ENCODE measurements at places on chromosomes 1 and 21.

GRCh38 chr1:91572044-91572443 is 71.4 kb downstream of the CDC7 start:
- DNase-seq, result no peak

DNA sequence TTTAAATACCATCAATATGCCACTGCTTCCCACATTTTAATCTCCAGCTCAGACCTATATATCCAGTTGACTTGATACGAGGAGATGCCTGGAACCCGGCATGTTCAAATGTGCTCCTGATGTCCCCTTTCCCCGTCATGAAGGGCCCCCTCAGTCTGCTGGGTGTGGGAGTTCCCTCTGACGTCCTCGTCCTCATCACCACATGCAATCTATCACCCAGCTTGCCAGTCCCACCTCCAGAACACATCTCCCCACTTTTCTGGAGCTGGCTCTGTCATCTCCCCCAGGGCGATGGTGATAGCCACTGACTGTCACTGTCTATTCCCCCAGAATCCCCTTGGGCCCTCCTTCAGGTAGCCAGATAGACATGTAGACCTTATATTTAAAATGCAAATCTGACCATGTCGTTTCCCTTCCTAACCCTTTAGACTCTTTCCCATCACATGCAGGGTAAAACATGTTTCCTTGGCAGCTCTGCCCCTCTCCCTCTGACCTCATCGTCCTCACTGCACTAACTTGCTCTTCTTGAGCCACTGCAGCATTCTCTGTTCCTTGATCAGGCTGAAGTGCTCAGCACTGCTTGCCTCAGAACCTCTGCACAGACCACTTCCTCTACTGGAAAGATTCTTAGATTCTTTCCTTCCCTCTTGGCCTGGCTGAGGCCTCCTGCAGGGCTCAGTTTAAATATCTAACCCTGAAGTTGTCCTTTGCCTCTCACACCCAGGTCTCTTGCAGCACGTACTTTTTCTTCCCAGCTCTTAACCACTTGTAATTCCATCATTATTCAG is 7.4 kb downstream of the AZIN2 start:
- no peak for DNase-seq

DNA sequence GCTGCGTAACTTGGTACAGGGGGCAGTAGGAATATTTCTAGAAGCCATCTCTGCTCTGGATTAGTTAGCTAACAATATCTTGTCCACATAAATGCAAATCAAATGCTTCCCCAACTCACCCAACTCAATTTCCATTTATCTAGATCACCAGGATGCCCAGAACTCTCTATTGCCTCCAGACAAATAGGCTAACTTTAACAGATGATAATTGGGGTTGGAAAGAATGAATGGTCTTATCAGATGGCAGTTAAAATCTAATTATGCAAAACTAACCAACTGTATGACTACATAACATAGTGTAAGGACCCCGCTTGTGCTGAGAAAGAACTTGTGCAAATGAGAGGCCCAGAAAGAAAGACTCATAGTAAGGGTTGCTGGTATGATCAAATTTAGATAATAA is 1024.8 kb downstream of the PLA2G4A start:
- DNase-seq, result no peak

DNA sequence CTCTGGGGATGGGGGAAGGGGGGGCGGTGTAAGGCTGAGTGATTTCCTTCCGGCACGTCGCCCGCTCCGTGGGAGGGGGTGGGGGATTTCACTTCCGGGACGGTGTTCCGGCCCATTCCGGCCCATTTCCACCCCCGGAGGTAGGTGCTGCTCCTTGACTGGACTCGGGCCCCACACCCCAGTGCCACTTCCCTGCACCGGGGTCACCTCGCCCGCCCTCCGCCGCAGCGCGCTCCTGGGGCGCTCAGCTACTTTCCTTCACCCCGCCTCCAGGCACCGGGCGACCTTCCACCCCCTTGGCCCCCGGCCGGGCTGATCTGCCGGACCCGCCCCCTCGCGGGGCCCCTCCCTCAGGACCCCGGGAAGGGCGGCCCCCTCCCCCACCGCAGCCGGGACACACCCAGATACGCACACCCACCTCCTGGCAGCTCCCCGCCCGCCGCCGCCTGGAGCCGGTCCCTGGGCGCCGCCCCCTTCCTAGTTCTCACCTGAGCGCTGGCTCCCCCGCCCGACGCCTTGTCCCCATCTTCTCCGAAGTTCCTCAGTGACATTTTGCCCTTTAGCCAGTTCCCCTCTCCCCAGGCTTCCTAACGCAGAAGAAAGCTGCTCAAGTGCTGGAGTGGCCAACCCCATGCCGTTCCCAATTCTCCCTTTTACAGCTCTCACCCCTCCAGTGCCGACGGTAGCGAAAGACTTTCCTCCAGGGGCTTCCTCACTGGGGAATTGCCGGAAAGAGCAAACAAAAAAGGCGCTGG is at the start of gene ZBTB37:
TSS of gene ZBTB37 (plus strand) at position 115 of the 755 bp plus-strand sequence. CDS start 1,846 bp downstream, outside the sequence.
- peak; percentile 85 for DNase-seq

DNA sequence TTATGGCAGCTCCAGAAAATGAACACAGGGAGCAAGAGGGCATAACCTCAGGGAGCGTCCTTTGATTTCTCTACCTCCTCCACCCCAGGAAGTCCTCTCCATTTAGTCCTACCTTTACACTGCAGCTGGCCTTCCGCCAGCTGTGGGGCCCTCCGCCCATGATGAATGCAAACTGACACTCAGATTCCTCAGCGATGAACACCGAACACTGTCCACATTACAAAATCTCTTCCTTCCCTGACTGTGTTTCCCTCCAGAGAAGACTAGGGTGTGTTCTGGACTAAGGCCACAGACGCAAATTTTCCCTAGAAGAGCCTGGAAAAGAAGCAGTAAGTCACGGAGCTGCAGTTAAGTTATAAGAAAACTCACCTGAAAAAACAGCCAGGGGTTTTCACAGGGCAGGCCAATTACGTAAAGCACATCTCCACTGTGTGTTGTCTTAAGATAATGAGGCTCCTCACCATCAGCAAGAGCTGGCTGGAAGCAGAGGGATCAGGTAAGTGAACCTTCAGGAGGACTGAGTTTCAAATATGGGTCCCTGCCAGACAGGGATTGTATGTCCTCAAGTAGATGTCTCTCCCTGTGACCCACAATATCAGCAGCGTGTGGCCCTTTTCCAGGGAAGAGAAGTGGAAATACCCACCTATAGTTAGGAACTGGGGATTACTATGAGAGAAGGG is 46.3 kb upstream of the ATP1B1 start:
- no peak for DNase-seq

GRCh38 chr1:11704691-11705475 is 13.4 kb downstream of the DRAXIN start:
- no peak for DNase-seq

GRCh38 chr1:18725231-18725895 is 94.7 kb downstream of the PAX7 start:
- DNase-seq, result no peak

DNA sequence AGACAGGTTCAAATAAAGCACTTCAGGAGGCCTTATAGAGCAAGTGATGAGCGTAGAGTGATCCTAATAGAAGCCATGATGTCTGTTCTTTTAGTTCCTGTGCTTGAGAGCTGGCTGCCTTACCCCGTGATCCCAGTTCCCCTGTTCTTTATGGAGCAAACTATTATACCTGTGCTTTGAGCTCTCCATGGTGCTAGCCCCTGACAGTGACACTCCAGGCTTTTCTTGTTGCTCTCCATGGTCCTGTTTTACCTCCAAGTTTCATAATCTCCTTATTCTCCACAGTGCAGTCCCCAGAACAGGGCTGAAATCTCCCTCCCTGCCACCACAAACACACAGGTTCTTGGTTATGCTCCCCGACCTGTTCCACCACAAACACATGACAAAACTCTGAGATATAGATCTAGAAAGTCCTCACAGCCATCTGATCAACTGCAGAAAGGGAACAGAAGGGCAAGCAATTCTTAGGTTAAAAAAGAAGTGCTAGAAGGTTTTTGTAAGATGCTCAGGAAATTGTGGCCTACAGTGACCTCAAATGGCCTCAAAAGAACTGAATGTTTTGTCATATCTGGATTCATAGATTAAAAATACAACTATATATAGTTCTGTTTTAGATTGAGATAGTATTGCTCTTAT is 6.0 kb downstream of the CADM3 start:
- DNase-seq, result peak; percentile 61

All from HEK293T (cell line).